IMR-90 (cell line): ENCODE measurements at places on chromosomes 11 and 22.
A peak's percentile ranks its signal among the peaks of the same experiment; 100 is the strongest.

- no peaks in the 10 kb centered on the region for H3K27me3 ChIP-seq
- H3K4me3 ChIP-seq, result no peak overlapping the region
- H3K4me1 ChIP-seq, result peaks cover 5% of the 10 kb centered on the region
- DNase-seq, result no peak
- H3K36me3 ChIP-seq, result peaks cover 38% of the 10 kb centered on the region
Measured at GRCh38 chr11:65212226-65212801, 30.6 kb downstream of the CAPN1 start.

GRCh38 chr11:7609015-7609414 lies 64.3 kb downstream of the CYB5R2 start:
- no peaks in the 10 kb centered on the region for H3K27me3 ChIP-seq
- no peak overlapping the region for H3K4me3 ChIP-seq
- H3K4me1 ChIP-seq, result peaks cover 3% of the 10 kb centered on the region
- DNase-seq, result no peak
- H3K27ac ChIP-seq, result no peak overlapping the region
- no peaks in the 10 kb centered on the region for H3K36me3 ChIP-seq

DNA sequence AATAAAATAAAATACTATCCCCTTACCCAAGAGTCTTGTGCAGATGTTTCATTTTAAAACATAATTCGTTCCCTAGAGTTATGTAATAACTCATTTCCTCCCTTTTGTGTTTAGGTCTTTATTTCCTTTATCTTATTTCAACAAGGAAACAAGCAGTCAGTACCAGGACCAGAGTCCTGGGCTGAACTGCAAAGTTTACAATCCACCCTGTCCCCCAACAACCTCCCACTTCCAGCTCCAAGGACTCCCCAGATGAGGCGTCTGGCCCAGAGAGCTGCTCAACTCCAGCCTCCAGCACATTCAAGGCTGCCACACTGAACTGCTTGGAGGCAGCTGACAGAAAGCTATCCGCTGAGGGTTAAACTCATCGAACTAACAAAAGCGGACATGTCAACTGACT lies 4.5 kb downstream of the POLDIP3 start:
- DNase-seq, result no peak
- H3K27me3 ChIP-seq, result no peaks in the 10 kb centered on the region
- no peak overlapping the region for H3K4me3 ChIP-seq
- peak overlapping the region; percentile 66; the same call in 1 of the 2 replicates for H3K27ac ChIP-seq
- peaks cover 9% of the 10 kb centered on the region for H3K36me3 ChIP-seq

DNA sequence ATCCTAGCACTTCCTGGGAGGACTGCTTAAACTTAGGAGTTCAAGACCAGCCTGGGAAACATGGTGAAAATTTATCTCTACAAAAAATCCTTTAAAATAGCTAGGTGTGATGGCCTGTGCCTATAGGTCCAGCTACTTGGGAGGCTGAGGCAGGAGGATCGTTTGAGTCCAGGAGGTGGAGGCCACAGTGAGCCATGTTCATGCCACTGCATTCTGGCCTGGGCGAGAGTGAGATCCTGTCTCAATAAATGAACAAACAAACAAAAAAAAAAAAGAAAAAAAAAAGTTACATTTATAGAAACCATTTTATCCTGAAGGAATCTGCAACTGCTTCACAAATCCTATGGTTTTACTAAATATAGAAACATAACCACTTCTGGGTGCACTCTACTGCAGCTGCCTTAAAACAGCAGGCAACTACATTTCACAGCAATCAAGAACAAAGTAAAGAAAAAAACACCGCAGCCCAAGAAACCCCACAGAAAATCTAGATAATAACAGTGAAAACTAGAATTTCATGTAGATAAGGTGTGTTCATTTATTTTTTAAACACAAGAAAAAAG lies 75.9 kb upstream of the GAB2 start:
- no peak overlapping the region for H3K4me3 ChIP-seq
- H3K27ac ChIP-seq, result no peak overlapping the region
- peaks cover 2% of the 10 kb centered on the region; the same call in 1 of the 2 replicates for H3K36me3 ChIP-seq
- H3K27me3 ChIP-seq, result no peaks in the 10 kb centered on the region
- DNase-seq, result no peak
- H3K4me1 ChIP-seq, result peaks cover 5% of the 10 kb centered on the region; the same call in 1 of the 2 replicates

GRCh38 chr11:77147668-77148321 lies 19.7 kb downstream of the MYO7A start:
- H3K27me3 ChIP-seq, result peaks cover 53% of the 10 kb centered on the region
- no peak overlapping the region for H3K4me3 ChIP-seq
- DNase-seq, result no peak
- H3K4me1 ChIP-seq, result no peaks in the 10 kb centered on the region
- no peaks in the 10 kb centered on the region for H3K36me3 ChIP-seq

DNA sequence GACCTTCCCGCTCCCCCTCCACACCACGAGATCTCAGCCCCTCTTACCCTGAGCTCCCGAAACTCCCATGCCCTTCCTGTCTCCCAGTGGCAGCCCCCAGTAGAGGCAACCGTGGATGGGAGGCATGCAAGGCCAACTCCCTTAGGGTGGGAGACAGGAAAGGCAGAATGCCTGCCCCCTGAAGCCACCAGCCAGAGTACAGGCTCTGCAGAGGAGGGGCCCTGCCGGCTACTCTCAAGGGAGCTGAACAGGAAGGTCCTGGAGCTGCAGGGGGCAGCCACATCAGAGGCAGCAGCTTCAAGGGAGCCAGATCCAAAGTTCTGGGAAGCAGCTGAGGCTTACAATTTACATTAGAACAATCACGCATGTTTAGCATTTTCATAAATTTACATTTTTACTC lies 38.3 kb downstream of the PDE2A start:
- no peak for DNase-seq
- H3K4me3 ChIP-seq, result no peak overlapping the region
- H3K36me3 ChIP-seq, result no peaks in the 10 kb centered on the region
- H3K4me1 ChIP-seq, result no peaks in the 10 kb centered on the region

- no peak overlapping the region for H3K4me3 ChIP-seq
- H3K27ac ChIP-seq, result no peak overlapping the region
- no peaks in the 10 kb centered on the region; the same call in 1 of the 2 replicates for H3K4me1 ChIP-seq
Measured at GRCh38 chr11:71124127-71124526, 128.2 kb downstream of the SHANK2 start.

- H3K27me3 ChIP-seq, result no peaks in the 10 kb centered on the region
- DNase-seq, result no peak
- H3K27ac ChIP-seq, result no peak overlapping the region
- H3K36me3 ChIP-seq, result no peaks in the 10 kb centered on the region
Measured at GRCh38 chr11:29183301-29183700, 833.5 kb downstream of the KCNA4 start.

- DNase-seq, result no peak
- peaks cover 21% of the 10 kb centered on the region; the same call in 1 of the 2 replicates for H3K27me3 ChIP-seq
- no peak overlapping the region for H3K27ac ChIP-seq
- H3K4me3 ChIP-seq, result no peak overlapping the region
- peaks cover 14% of the 10 kb centered on the region for H3K4me1 ChIP-seq
- peaks cover 17% of the 10 kb centered on the region for H3K36me3 ChIP-seq
Measured at GRCh38 chr11:67582011-67582410, 1.6 kb upstream of the GSTP1 start.

DNA sequence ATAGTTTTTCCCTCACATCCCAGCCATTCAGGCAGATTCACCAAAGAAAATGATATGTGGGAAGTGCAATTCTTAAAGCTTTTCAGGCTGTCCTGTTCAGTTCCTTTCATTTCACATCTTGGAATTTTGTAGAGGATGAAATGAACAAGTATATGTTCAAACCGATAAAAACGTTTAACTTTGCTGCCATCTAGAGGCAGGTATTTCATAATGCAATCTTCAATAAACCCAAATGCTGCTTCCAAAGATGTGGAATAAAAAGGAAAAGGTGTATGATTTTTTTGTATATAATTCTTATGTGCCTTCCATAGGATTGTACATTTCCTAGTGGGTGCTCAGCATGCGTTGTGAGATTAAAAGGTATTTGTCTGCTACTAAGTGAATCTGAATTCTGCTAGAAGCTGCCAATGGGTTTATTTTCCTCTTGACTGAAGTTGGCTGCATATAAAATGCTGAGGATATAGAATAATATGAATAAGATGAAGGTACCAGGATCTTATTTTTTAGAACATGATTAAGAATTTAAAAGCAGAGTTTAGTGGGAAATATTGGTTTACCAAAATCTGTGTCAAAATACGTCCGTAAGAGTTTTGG lies 199.3 kb downstream of the PGR start:
- H3K4me3 ChIP-seq, result no peak overlapping the region
- peak overlapping the region; percentile 43; the same call in 1 of the 2 replicates for H3K27ac ChIP-seq
- DNase-seq, result peak; percentile 81
- peaks cover 10% of the 10 kb centered on the region for H3K4me1 ChIP-seq

GRCh38 chr11:67374571-67375281 lies 1.3 kb upstream of the CLCF1 start:
- no peak overlapping the region for H3K4me3 ChIP-seq
- H3K36me3 ChIP-seq, result peaks cover 3% of the 10 kb centered on the region; the same call in 1 of the 2 replicates
- H3K27ac ChIP-seq, result peak overlapping the region; percentile 94
- no peaks in the 10 kb centered on the region for H3K27me3 ChIP-seq
- DNase-seq, result no peak

- no peak overlapping the region for H3K4me3 ChIP-seq
- no peaks in the 10 kb centered on the region for H3K4me1 ChIP-seq
Measured at GRCh38 chr11:82267186-82267585, 466.5 kb downstream of the FAM181B start.

- no peaks in the 10 kb centered on the region for H3K4me1 ChIP-seq
- DNase-seq, result no peak
- no peaks in the 10 kb centered on the region for H3K27me3 ChIP-seq
- peaks cover 2% of the 10 kb centered on the region; the same call in 1 of the 2 replicates for H3K36me3 ChIP-seq
Measured at GRCh38 chr11:70886676-70887541, 365.5 kb downstream of the SHANK2 start.
